ENCODE measurements at places on chromosomes 2 and 18.

DNA sequence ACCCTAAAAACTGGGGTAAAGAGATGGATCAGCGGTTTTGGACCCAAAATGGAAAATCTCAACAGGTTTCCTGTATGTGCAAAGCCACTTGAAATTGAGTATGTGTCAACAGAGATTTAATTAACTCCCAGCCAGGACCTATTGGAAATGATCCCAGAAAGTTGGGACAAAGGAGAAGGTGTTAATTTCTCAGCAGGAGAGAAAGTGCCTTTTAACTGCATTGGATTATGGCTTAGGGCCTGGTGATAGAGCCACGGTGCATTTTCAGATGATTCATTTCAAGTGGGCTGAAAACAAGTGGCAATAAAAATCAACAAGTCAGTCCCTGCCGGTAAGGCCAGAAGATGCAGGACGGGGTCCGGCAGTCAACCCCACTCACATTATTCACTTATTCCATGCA lies 80.2 kb upstream of the BCL11A start:
- no peak for DNase-seq

GRCh38 chr2:121562269-121563176 lies 31.8 kb downstream of the RNU4ATAC start:
- no peak for DNase-seq

DNA sequence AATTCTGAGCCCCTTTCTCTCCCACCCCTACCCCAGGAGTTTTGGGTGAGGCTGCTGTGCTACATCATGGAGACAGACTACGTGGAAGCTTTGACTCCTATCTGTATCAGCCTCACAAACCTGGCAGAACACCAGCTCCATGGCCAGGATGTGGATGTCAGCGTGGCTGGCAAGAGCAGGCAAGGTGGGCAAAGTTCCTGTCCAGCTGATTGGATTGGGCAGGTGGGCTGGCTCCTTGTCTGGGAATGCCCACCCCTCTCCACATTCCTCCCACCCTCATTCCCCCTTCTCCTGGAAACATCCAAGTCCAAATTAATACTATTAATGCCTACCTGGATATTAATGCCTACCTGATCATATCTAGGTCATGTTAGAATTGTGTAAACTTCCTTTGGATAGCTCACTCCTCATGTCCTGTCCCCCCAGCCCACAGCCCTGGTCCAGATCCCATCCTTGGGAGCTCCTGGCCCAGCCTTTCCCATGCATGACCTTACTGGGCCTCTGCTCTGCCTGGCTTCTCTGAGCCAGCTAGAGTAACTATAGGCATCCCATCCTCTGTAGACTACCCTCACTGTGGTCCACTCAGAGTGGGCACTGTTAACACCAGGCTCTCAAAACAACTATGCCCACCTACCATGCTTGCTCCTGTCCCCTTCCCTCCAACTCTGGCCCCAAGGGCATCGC lies 24.1 kb downstream of the MROH2A start:
- DNase-seq, result no peak

GRCh38 chr2:13067508-13067907 lies 350.8 kb downstream of the TRIB2 start:
- no peak for DNase-seq

GRCh38 chr2:85215448-85216401 lies 82.5 kb downstream of the TCF7L1 start:
- no peak for DNase-seq

DNA sequence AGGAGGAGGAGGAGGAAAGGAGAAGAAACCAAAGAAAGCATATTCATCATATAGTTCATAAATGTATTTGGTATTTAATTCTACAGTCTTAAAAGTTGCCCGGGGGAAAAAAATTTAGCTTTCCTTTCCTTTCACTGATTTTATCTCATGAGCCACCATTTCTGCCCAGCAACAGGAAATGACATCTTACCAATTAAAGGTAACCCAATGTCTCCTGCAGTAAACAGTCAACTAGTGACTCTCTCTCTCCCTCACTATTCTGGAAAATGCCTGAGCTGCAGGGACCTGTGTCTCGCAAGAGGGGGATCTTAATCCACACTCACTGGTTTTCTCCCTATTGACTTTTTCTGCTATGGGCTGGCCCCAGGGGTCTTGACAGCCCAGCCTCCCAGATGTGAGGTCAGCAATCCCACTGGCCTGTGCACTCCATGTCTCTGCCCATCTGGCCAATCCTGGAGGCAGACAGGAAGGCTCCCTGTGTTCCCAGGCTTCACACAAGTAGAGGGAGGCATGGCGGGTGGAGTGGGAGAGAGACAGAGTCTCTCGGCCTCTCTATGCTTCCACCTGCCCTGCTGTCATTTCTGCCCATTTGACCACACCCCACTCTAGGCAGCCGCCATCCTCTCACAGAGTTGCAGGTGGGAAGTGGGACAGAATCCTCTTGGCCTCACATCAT lies 85.4 kb upstream of the CABLES1 start:
- DNase-seq, result no peak

- DNase-seq, result no peak
Measured at GRCh38 chr18:76621782-76622495, 126.9 kb upstream of the ZNF516 start.

DNA sequence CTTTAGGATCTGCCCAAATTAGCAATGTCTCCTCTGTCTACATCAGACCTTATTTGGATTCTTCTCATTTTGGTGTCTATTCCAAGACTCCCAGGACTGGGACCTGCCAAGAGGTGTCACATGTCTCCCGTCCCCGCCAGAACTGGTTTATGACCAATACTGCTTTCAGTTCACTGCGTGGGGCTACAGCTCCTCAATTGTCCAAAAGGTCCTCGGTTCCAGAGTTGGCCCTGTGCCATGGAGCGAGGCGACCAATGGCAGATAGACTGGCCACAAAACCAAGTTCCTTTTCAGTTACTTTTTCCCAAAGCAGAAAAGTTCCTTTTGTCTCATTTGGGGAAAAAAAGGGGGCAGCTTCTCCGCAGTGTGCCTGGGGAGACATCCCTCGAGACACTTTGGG lies 144.1 kb upstream of the ZNF236 start:
- DNase-seq, result no peak

GRCh38 chr18:66495844-66496243 lies 108.0 kb downstream of the CDH19 start:
- no peak for DNase-seq

DNA sequence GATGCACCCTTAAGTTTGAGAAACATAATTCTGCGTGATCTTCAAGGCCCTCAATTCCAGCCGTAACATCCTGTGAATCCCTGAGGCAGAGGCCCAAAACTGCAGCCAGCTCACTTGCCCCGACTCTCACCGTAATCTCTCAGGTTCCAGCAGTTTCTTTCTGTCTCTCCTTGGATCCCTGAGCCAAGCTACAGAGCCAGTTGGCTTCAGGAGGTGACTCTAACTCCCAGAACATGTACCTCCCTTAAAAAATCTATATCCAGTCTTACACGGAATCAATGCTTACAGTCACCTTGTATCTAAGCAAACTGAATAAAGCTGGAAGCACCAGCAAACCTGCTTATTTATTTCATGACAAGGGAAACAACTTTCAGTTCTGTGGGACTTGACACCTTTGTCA lies 300.4 kb downstream of the SETBP1 start:
- no peak for DNase-seq

GRCh38 chr18:61199171-61199848 lies 133.9 kb upstream of the CDH20 start:
- DNase-seq, result no peak

- DNase-seq, result no peak
Measured at GRCh38 chr18:36128530-36128870, 640 bp downstream of the SLC39A6 start.

GRCh38 chr18:55106906-55107305 lies 147.6 kb upstream of the CCDC68 start:
- DNase-seq, result no peak

- no peak for DNase-seq
Measured at GRCh38 chr2:120066800-120067547, 54.1 kb downstream of the EPB41L5 start.

- DNase-seq, result no peak
Measured at GRCh38 chr2:19189391-19189790, 169.0 kb downstream of the OSR1 start.

DNA sequence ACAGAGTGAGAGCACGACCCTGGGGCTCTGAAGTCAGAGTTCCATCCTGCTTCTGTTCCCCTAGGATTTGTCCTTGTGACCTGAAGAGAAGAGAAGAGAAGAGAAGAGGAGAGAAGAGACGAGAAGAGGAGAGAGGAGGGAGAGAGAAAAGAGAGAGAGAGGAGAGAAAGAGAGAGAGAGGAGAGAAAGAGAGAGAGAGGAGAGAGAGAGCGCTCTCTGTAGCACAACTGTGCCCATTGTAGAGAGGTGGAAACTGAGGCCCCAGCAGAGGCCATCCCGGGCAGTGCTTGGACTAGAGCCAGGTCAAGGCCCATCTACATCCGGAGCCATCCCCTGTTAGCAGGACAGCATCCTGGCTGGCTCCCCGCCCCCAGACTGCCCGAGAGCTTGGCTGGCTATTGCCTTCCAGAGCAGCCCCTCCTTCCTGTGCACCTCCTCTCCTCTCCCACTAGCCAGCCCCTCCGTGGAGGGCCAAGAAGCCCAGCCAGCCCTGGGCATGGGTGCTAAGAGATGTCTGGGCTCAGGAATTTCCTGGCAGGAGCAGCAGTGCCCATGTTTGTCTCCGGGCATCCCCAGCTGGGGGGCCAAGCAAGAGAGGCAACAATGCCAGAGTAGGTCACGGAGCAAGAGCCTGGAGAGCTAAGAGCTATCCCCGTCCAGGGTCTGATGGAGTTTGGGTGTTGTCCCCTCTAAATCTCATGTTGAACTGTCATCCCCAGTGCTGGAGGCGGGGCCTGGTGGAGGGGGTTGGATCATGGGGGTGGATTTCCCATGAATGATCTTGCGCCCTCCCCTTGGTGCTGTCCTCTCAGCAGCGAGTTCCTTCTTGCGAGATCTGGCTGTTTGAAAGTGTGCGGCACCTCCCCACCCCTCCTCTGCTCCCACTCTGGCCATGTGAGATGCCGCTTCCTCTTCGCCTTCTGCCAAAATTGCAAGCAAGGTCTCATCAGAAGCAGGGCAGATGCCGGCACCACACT lies 18.2 kb upstream of the GPR55 start:
- no peak for DNase-seq

DNA sequence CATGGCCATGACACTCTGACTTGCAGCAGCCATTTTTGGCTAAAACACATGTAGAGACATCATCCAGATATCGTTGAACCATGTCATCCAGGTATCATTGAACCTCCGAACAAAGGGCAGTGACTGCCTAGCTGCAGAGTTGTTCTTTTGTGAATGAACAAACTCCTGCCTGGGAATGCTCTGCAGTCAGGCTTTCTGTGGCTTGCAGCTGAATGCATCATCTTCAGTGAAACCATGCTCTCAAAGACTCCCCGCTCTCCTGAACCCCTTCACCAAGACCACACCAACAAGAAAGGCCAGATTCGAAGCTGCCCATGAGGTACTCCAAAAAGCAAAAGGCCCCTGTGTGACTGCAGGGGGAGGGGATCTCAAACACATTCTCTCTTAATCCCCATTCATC lies 118.8 kb downstream of the ACTR3 start:
- DNase-seq, result no peak

Data from activated CD4-positive, alpha-beta T cell treated with anti-CD3 and anti-CD28 coated beads for 4 hours (primary cell).